ENCODE measurements at places on chromosomes 4 and X.

DNA sequence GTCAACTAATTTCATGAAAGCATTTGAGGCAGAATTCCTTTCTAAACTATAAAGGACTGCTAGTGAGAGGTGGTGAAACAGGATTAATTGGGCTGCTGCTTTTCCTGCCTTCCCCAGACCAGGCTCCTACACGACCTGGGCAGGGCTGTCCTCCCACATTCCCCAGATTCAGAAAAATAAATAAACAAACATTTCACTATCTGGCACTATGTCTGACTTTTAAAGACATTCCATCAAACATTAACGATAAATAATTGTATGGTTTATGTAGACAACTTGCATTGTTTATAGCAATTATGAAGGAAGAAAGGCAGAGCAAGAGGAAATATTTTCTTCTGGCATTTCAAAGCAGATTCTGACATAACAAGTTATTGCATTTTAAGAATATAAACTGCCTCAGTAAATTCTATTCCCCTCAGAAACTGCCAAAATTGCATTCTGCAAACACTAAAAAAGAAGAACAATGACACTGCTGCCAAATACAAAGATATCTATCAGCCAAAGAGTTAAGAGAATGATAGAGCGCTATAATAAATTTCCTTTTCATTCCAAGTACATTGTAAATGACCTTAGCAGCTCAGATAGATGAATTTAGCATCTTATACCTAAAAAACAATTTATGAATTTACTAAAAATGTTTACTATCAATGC lies 214.7 kb upstream of the INTU start:
- no peak for DNase-seq

DNA sequence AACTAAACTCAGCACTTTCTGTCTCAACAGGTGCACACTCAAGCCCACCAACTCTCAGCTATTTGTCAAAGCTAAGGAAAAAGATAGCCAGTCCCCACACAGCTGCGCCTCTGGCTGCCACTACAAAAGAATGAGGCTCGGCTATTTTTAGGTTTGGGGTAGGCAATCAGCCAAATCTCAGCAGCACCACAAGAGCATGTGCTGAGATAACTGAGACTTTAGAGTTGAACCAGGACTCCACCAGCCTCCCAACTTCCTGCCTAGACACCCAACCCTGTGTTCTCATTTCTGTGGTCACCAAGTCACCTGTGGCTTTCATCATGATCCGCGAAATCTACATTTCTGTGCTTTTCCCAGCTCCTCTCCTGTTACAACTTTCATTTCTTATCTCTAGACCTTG lies 28.0 kb downstream of the DMD start:
- DNase-seq: no peak

DNA sequence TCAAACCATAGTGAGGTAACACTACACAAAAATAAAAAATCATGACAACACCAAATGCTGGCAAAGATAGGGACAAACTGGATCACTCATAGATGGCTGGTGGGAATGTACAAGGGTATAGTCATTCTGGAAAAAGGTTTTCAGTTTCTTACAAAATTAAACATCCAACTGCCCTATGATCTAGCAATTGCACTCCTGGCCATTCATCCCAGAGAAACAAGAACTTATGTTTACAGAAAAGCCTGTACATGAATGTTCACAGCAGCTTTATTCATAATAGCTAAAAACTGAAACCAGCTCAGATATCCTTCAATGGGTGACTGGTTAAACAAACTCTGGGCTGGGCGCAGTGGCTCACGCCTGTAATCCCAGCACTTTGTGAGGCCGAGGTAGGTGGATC lies 43.3 kb downstream of the NYX start:
- DNase-seq: no peak

- DNase-seq: no peak
These were observed 27.4 kb upstream of the GPR174 start for GRCh38 chrX:79117078-79117477.

All from iPS-NIHi11 (cell line).